IgD-negative memory B cell (primary cell): ENCODE measurements at places on chromosomes 1 and 21. TPM values are rescaled to one million over a fixed set of nuclear protein-coding genes. Genes with fewer than 3 reads are reported as not detected.

C1QTNF12 gene
- 0.88 TPM for polyA plus RNA-seq

TMEM61 gene
- polyA plus RNA-seq, result not detected

RNU11 gene
- not detected for polyA plus RNA-seq

DENND1B gene
- polyA plus RNA-seq, result 10.5 TPM

TNFRSF18 gene
- 3.5 TPM for polyA plus RNA-seq

PLA2G2F gene
- polyA plus RNA-seq, result not detected

S100A5 gene
- 1.4 TPM for polyA plus RNA-seq

KRTAP23-1 gene
- not detected for polyA plus RNA-seq

FAM163A gene
- polyA plus RNA-seq, result not detected

ADCY10 gene
- polyA plus RNA-seq, result 0.49 TPM

ODR4 gene
- polyA plus RNA-seq, result 6.5 TPM
